ENCODE measurements at places on chromosomes 16 and 17.

GRCh38 chr17:46815474-46816353 lies 2.8 kb downstream of the WNT3 start:
- DNase-seq = no peak

GRCh38 chr17:49508061-49508865 lies 13.2 kb downstream of the NGFR start:
- DNase-seq = no peak

DNA sequence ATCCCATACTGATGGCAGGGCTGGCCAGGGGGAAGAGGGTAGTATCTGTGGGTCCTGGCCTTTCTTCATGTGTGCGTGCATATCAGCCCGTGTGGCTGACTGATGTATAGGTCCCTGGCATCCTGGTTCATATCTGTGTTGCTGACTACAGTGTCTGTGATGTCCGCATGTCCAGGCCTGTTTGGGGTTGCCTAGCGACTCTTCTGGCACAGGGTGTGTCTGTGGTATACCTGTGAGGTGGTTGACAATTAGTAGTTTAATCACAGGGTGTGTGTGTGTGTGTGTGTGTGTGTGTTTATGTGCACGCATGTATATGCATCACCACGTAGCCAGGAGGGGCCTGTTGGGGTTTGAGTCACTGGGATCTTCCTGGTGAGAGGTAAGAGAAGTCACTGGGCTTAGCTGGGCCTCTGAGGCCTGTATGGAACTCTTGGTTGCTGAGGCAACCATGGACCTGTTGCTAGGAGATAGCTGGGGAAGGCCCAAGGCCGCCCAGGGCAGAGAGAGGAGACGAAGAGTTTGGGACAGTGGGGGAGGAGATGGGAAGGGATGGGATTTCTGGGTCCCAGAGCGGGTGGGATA lies 603 bp upstream of the TMEM95 start:
- no peak for DNase-seq

- peak; percentile 82 for DNase-seq
These were observed 64.2 kb downstream of the SPECC1 start for GRCh38 chr17:20073055-20073979.

DNA sequence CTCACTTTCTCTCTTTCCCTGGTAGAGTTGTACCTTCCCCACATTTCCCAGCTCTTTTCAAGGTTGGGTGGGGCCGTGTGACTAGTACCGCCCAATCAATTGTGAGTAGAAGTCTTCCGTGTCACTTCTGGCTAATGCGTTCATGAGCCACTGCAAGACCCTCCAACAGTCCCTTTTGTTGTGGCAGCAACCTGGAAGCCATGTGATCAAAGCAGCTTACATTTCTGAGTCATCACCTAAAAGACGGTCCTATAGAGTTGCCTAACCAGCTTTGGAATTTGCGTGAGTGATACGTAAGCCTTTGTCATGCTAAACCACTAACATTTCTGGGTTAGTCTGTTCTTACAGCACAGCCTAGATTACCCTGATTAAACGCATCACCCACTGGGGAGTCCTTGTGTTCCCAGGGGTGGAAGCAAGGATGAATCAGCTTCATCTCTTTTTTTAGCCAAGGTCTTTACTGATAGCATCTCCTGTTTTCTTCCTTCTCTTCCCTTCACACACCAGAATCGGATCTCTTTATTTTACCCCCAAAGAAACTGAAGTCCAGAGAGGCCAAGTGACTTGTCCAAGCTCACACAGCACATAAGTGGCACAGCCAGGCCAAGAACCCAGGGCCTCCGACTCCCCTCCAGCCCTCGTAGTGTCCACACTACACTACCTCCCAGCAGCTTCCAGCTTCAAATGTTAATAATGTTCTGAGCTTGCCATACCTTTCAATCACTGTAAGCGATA lies 366.3 kb upstream of the XYLT1 start:
- DNase-seq = no peak

- DNase-seq = no peak
These were observed 39.3 kb downstream of the SMG6 start for GRCh38 chr17:2264067-2264860.

DNA sequence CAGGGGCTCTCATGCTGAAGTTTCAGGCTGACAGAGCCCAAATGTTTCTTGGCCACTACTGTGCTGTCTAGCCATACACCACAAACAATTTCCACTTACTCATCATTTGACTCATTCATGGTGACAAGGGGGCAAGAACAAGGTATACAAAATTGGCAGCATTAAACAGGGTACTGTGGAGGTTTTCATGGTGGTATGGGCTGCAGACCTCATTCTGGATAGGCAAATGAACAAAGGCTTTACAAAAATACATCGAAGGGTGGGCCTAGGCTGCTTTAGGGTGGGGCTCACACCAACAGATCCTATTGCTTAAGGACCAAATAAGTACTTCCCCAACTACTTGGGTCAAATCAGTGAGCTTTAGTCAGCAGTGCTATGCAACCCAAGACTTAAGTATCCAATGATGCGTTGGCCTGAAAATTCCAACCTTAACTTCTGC lies 53.0 kb downstream of the N4BP1 start:
- DNase-seq = no peak

DNA sequence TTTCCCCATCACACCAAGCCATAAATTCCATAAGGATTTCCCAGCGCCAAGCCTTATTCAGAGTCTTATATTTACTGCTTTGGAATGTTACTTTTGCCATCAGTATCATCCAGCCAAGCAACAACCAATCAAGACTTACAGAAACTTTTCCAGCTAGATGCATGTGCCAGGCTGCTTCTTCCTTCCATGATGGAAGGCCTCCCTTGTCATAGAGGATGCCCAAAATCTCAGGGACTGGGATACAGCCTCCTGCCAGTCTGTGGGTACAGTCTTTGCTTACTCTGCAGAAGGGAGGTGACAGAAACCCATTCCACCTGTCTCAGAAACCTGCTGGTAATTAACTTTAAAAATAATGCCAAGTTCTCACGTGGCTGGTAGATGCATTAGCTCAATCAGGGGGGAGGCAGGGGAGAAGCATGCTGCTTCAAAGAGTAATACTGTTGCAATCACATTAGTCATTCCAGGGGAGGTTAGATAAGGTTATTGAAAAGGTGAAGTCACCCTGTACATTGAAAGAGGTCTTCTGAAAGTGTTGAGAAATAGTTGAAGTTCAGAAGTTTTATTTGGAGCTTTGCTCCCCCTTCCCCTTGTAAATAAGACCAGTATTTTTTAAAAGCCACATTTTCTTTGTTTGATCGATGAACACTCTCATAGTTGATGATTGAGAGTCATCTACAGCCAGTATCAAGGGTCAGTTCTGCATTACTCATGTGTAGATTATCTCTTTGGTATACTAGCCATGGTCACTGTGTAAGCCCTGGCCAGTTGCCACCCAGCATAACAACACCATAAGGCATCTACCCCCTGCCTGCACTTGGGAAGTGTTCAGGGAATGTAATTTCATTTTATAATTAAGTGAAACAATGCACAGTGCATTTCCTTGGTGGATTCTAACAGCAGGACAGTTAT lies 22.2 kb downstream of the HLF start:
- no peak for DNase-seq

- no peak for DNase-seq
These were observed 20.0 kb downstream of the ST6GALNAC1 start for GRCh38 chr17:76623271-76624146.

DNA sequence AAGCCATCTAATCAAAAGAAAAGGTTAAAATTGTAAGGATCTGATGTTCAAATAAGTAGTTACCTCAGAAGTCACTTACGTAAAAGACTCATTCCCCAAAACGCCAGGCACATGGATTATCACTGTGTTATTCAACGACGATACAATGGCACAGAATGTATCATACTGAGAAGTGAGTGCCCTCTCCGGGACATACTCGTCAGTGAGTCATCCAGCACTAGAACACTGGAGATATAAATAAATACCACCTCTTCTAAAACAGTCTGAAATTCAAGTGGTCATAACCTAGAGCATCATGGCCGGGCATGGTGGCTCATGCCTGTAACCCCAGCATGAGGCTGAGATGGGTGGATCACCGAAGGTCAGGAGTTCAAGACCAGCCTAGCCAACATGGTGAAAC lies 24.9 kb downstream of the USP31 start:
- DNase-seq = no peak

GRCh38 chr17:67619555-67619954 lies 98.2 kb upstream of the NOL11 start:
- DNase-seq = no peak

- no peak for DNase-seq
These were observed 594 bp downstream of the MAPK8IP3 start for GRCh38 chr16:1706386-1707192.

GRCh38 chr17:66682283-66682682 lies 152.6 kb upstream of the CACNG5 start:
- DNase-seq = no peak

DNA sequence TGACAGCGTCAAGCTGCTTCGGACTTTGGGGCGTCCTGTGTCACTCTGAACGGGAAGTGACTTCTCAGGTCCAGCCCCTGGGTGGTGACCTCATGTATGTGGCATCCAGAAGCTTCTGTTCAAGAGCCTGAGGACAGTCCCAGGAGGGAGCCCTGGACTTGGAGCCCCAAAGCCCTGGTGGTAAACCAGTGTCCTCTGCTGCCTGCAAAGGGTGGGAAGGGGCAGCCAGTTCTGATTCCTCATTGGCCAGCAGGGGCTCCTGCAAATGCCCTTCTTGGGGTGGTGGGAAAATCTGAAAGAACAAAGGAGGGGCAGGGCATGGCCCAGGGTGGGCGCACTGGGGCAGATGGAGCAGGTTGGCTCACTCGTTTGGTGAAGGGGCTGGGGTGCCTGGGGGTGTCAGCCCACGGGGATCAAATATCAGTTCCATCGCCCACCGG lies 1.6 kb downstream of the OSGIN1 start:
- DNase-seq = no peak

- DNase-seq = no peak
These were observed 36.2 kb downstream of the ZFPM1 start for GRCh38 chr16:88489163-88489741.

- no peak for DNase-seq
These were observed 4.7 kb upstream of the LCMT1 start for GRCh38 chr16:25106567-25107465.

GRCh38 chr17:77111934-77112296 lies 28.9 kb upstream of the SEC14L1 start:
- DNase-seq = no peak

GRCh38 chr17:12389421-12389820 lies 276.3 kb upstream of the MYOCD start:
- DNase-seq = no peak

DNA sequence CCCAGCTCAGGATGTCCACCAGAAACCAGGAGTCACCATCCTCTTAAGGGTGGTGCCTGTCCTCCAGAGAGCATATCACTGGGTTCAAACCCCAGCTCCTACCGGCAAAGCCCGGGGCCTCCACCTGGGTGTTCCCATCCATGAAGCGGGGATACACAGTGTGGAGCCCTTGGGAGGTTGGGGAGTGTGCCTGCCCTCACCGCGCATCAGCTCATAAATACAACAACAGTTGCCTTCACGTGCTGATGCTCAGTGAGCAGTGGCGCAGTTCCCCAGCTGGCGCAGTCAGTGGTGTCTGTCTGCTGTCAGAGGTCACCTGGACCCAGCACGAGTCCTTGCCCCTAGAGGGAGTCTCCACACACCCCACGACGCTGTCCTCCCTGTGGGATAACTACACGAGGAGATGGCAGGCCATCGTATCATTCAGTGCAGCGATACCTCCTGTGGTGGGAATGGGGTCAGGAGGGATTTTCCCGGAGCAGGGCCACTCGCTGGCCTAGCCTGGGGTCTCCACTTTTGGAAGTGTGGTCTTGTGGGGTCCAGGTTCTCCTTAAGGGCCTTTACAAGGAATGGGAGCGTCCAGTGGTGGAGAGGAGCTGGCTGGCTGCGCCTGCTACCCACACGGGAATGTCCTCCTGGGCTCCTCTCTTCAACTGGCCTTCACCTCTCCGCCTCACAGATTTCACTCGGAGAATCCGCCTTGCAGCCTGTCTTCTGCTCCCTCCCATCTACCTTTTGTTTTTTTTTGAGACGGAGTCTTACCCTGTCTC lies 2.3 kb upstream of the ELOB start:
- DNase-seq = no peak

- DNase-seq = no peak
These were observed 6.5 kb downstream of the ZZEF1 start for GRCh38 chr17:4136373-4136772.

GRCh38 chr17:28950752-28951427 lies 428 bp downstream of the PHF12 start:
- DNase-seq = no peak

GRCh38 chr16:64773638-64774037 lies 348.2 kb downstream of the CDH11 start:
- no peak for DNase-seq
